Brain (organoid and tissue), 16 donors: ENCODE measurements at places on chromosomes 7 and 10.

DNA sequence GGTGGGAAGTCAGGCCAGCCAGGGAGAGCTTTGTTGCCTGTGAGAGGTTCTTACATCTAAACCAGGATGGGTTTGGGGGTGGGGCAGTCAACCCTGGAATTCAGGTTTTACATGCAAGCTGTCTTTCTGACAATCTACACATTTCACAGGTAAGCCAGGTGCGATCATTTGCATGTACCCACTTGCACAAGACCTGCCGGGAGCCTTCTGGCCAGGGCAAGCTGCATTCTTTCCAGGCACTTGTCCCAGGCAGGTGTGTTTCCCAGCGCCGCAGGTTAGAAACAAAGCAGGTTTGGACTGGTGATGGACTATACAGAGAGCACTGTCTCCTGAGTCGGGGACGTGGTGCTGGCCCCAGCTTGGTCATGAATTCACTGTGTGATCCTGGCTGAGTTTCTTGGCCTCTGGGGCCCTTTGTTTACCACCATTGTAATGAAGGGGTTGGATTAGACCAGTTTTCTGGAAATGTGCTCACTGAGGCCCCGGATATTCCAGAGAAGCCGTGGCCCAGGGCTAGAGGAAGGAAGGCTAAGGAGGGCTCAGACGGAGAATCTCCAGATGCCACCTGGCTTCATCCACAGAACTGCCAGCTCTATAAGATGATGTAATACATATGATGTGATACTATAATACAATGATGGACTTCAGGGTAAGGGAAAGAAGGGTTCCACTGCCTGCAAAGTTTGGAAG is 205.2 kb upstream of the SVIL start:
- DNase-seq: no peak

DNA sequence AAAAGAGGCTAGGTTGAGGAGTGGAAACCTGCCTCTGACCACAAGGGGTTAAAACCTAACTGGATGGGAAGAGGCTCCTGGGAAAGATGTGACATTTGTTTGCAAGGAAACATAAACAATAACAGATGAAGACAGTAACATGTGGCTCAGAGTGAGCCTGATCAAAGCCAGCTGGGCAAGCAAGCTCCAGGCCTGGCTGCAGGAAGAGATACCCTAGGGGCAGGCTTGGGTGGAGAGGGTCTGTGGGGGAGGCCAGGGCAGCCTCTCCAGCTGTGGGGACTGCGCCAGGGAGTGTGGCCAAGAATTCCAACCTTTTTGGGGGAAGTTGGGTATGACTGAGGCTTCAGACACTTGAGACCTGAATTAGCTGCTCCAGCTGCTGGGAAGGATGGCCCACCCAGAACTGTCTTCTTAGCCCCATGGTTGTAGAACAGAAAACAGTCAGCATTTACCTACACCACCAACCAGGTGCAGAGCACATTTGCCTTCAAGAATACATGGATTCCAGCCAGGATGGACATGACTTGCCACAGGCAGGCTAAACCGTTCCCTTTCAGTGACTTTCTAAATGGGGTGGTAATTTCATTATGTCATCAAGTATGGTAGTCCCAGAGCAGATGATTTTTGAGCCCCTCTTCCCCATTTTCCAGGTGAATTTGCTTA is 10.4 kb upstream of the FAM170B start:
- DNase-seq: no peak

DNA sequence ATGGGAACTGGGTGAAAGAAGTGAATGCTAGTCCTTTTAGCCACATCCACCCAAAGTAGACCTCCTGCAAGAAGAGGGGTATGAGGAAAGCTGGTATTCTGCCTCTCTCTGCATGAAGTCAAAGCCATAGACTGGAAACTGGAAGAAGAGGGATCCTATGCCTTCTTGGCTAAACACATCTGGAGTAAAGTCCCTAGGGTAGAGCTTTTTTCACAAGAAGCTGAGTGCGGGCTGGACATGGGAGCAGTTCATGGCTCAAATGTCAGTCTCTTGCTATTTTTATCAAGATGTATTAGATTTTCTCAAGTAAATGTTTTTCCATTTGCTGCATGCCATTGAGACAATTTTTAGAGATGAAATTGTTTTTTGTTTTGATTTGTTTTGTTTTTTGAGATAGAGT is 206.5 kb upstream of the TMEM72 start:
- no peak for DNase-seq

DNA sequence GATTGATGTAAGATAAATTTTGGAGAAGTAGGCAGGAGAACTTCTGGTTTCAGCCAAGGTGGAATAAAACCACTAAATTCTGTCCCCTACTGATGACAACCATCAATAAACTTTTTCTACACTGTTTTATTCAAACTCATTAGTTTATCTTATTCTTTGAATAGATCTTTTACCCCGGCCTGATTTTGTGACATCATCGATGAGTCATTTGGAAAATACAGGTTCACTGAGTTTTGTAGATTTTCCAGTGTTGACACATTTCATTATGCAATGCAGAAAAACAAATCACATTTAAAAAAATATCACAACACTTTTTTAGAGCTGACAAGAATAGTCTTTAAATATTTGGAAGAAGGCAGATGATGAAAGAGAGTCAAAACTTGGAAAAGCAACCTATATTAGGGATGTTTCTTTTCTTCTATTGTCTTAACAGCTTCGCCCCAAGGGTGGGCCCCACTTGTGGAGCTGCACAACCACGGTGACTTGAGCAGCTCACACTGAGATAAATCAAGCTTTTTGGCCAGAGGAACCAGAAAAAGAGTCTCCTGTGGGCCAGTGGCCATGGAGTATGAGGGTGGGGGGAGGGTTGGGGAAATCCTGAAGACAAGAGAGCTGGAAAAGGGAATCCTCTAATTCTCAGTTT is 112.8 kb downstream of the PTEN start:
- DNase-seq: no peak

GRCh38 chr7:79770063-79770462 is 316.6 kb upstream of the MAGI2 start:
- DNase-seq: no peak

GRCh38 chr7:117782761-117783160 is 90.5 kb downstream of the CTTNBP2 start:
- DNase-seq: peak; percentile 91

DNA sequence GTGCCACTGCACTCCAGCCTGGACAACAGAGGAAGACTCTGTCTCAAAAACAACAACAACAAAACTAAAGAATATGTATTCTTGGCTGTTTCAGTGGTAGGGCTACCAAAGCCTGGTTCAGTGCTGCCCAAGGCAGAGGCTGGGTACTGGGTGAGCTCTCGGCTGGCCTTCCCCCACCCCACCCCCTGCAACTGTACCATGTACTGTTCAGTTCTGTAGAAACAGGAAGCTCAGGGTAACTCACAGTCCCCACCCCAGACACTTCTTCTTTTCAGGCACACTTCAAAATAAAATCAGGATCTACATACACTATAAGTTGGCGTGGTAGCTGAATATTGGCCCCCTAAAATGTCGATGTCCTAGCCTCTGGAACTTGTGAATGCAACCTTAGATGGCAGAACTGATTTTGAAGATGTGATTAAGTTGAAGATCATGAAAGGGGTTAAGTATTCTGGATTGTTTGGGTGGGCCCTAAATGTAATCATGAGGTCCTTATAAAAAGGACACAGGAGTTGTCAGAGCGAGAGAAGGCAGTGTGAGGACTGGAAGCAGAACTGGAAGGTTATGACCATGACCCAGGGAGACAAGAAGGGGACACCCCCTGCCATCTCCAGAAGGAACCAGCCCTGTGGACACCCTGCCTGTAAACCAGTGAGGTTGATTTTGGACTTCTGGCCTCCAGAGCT is 31.2 kb downstream of the TBXAS1 start:
- no peak for DNase-seq

DNA sequence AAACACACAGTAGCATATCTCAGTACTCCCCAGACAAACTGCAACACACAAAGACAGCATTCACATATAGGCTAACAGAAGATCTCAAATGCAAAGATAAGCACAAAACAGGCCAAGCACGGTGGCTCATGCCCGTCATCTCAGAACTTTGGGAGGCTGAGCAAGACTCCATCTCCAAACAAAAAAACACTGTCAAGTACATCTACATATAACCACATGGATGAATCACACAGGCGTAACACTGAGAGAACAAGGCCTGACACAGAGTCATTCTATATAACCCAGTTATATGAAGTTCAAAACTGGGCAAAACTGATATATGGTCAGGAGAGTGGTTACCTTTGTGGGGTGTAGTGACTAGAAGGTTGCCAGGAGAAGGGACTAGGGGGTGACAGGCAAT is 506.4 kb downstream of the KCNMA1 start:
- no peak for DNase-seq

GRCh38 chr7:128831994-128832879 is 2.0 kb downstream of the FLNC start:
- DNase-seq: peak; percentile 65

DNA sequence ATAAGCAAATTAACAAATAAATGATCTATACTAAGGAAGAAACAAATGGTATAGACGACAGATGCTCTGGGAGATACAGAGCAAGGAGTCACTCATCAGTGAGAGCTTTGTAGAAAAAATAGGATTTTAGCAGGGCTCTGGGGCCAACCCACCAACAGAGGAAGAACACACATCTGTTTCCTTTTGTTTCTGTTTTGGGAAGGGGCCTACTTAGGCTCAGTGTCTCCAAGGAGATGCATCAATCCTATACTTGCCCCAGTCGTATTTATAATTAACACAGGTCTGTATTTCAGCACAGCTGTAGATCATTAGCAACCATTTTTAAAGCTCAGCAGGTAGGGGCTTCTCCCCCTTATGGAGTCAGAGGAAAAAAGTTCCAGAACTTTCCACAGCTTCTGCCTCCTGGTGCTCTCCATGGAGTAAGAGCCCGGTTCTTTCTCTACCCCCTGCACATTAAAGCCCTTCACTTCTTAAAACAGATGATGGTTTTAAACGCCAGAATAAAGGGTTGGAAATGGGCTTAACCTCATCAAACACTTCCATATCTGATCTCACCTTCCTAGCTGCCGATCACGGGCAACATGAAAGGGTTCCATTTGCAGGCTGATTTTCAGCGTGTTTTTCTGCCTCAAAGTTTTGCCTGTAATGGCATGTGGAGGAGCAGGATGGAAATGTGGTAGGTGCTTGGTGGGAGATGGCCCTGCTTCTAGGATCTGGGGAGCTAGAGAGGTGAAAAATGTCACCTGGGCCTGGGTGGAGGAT is 291.7 kb downstream of the TCF7L2 start:
- DNase-seq: no peak

- no peak for DNase-seq
Measured at GRCh38 chr10:128744811-128745305, 618.6 kb upstream of the MKI67 start.

- no peak for DNase-seq
Measured at GRCh38 chr7:17530741-17531421, 232.4 kb downstream of the AHR start.
